Mammary epithelial cell (primary cell): ENCODE measurements at places on chromosomes 3 and 15. TPM values are rescaled to one million over a fixed set of nuclear protein-coding genes. Genes with fewer than 3 reads are reported as not detected.

MOBP gene
- total RNA-seq, result not detected

SETD5 gene
- 108 TPM for total RNA-seq

OR5K3 gene
- not detected in 2 replicates for total RNA-seq

PIGBOS1 gene
- total RNA-seq, result 10.9 and 12.7 TPM in 2 replicates

NMNAT3 gene
- 3.8 and 4.2 TPM in 2 replicates for total RNA-seq

SOX2 gene
- total RNA-seq, result not detected in 2 replicates

GATM gene
- total RNA-seq, result 0.80 and 1.4 TPM in 2 replicates

POLG gene
- 58.3 TPM for total RNA-seq

GOLGA8G gene
- not detected in 2 replicates for total RNA-seq

GPR171 gene
- total RNA-seq, result not detected
